ENCODE measurements at places on chromosomes 3 and 15. TPM values are rescaled to one million over a fixed set of nuclear protein-coding genes. Genes with fewer than 3 reads are reported as not detected.

The TF gene
- 708 TPM for polyA plus RNA-seq

GRCh38 chr15:43314171-43314570, 16.2 kb downstream of the LCMT2 start:
- DNase-seq: no peak

- no peak for DNase-seq
These were observed 167.6 kb downstream of the ECT2 start for GRCh38 chr3:172918165-172918564.

DNA sequence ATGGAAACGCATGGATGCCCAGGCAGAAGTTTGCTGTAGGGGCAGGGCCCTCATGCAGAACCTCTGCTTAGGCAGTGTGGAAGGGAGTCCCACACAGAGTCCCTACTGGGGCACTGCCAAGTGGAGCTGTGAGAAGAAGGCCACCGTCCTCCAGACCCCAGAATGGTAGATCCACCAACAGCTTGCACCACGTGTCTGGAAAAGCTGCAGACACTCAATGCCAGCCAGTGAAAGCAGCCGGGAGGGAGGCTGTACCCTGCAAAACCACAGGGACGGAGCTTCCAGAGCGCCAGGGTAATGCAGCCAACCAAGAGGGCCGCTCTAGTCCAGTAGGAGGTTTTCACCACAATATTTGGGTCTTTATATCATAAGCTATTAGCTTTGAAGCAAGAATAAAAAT, 97.1 kb upstream of the IQSEC1 start:
- DNase-seq: no peak

DNA sequence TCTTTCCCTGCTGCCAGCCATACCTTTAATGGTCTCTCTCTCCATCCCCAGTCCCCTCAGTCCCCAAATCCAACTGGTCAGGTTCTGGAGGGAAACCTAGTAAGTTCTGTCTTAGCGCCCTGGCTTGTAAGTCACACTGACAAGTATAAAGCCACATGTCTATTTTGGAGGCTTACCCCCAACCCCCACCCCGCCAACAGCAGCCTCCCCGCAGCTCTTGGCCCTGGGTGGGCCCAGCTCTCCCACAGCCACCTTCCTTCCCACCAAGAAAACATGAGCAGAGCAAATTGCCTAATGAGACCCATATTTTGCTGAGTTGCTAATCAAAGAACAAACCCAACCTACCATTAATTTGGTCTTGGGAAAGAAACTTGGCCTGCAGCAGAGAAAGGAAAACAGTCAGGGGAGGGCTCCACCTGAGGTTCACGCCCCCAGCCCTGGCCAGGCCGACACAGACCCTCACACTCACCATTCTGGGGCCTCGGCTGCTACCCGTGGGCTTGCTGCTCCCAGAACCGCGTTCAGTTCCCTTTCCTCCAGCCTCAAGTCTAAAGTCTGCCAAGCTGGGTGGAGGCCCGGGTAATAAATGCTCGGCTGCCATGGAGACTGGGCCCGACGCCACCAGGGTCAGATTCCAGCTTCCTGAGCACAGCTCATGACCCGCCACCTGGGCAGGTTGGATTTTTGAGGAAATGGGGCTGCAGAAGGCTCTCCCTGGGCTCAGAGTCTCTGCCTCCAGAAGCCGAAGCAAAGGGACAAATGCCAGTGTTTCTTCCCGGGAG, at the start of gene CALML4:
Gene CALML4 (minus strand): TSS at position 557 of the 782 bp plus-strand sequence. CDS start 85 bp downstream, at position 472.
- no peak for DNase-seq

- no peak for DNase-seq
These were observed 90.2 kb downstream of the OSBPL10 start for GRCh38 chr3:31890742-31891469.

- no peak for DNase-seq
These were observed 201.0 kb upstream of the WNT5A start for GRCh38 chr3:55688154-55688553.
